ENCODE measurements at places on chromosomes 7 and 10.

GRCh38 chr10:12360461-12360860 is 11.1 kb downstream of the CAMK1D start:
- no peak for DNase-seq

GRCh38 chr10:89525556-89525955 is 9.8 kb downstream of the SLC16A12 start:
- DNase-seq: no peak

GRCh38 chr10:132836248-132836831 is 50.4 kb upstream of the NKX6-2 start:
- DNase-seq: no peak

GRCh38 chr10:124315591-124316270 is 103.0 kb downstream of the OAT start:
- DNase-seq: no peak

- DNase-seq: no peak
Measured at GRCh38 chr7:74372511-74373111, 81.1 kb upstream of the GTF2IRD1 start.

- DNase-seq: no peak
Measured at GRCh38 chr7:30252885-30253795, 31.3 kb upstream of the ZNRF2 start.

GRCh38 chr7:92836489-92836999 is at the start of gene CDK6:
Gene CDK6 (minus strand): TSS chr7:92836573. CDS start chr7:92833323, 3,250 bp downstream.
- DNase-seq: no peak

DNA sequence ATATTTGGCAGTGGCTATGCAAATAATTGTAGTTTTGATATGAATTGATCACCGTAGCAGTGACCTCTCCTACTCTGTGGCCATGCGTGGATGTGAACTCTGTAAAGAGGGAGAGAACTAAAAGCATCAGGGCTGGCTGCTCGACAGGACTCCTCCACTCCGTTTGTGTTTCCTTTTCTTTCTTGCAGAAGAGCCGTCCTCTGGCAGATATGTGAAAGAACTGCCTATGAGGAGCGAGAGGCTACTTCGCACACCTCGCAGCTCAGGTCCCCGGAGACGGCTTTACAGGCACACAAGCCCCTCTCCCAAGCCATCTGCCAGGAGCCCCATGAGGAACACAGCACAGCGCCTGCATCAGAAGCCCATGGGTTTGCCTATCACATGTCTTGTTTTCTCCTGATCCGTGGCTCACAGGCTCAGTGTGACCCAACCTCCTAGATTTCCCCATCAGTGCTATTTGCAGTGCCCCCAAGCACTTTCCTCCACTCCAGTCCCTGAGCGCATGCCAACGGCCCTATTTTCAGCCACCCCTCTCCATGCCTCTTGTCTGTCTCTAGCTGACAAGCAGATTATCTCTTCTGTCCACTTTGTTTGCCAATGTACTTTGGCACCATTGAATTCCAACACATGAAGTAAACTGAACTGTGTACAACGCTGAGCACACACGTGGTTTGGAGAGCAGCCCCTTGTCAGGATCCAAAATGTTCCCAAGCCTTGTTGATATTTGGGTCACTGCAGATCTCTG is 164.3 kb upstream of the AKR1E2 start:
- peak; percentile 94 for DNase-seq

- DNase-seq: peak; percentile 92
Measured at GRCh38 chr10:31318382-31318853, 598 bp upstream of the ZEB1 start.

DNA sequence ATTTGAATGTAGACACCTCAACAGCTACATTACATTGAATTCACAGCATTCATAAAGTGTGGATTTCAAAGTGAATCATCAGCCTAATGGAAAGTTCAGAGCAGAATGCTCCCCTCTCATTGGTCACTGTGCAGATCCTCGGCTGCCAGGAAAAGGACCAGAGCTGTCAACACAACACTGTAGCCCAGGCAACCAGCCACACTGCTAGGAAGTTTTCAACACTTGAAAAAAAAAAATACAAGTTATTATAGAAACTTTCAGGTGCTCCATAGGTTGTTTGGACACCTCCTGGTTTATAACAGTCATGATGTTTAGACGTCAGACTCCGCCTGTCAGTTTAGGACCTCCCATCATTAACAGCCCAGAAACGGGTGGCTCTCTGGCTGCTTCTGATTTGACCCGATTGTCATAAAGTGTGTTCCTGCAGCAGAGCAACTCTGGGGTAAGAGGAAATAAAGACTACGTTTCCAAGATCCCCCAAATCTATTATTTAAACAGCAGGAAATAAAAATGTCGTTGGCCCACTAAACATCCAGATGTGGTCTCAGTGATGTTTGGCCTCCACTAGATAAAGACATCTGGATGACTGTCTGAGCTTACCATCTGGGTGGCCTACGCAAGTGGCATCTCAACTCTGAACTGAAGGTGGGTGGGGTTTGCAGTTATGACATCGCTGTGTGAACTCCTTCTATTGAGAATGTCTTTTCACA is 117.4 kb downstream of the CABCOCO1 start:
- DNase-seq: no peak

DNA sequence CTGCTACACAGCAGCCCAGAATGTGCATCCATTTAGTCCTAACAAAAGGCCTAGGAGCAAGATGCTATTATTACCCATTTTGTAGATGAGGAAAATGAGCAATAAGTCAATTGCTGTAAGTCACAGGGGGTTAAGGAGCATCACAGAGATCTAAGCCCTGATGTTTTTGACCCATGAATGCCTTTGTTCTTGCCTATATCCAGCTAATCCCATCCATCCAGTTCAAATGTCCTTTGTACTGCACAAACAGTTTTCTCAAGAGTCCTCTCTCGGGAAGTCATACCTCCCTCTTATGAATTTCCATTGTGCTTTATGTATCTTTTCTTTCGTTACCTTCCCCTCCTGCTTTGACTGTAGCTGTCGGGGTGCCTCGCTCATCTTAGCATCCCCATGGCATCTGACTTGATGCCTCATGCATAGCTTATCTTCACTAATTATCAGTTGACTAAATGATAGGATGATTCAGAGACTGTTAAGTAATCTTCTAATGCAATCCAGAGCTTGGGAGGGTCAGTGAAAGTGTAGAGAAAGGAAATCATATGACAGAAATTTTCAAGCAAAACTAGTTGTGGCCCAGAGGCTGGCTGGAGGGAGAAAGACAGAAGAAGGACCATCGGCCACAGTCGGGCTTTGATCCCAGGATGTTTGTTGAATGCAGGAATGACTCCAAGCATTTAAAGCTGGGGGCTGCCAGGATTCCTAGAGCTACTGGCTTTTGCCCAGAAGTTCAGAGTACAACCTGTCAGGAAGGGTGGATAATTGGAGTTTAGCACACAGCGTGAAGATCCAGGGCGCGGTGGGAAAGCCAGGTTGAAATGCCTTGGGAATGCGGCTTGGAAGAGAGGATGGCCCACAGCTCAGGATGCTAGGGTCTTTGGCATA is 23.5 kb downstream of the BLVRA start:
- DNase-seq: no peak

DNA sequence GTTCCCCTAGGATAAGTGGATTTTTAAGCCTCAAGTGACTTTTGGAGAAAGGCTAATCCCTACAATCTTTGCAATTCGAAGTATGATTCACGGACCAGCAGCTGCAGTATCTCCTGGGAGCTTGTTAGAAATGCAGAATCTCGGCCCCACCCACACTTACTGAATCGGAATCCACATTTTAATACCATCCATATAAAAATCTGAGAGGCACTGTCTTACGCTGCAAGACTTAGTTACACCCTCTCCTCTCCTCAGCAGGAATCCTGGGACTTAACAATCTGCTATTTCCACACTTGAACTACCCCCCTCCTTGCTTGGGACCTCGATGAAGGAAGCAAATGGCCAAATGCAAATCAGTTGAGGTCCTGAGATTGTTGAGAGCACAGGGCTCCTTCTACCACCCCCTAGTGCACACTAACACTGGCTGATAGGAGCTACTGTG is 21.0 kb downstream of the ITPRIP start:
- no peak for DNase-seq

DNA sequence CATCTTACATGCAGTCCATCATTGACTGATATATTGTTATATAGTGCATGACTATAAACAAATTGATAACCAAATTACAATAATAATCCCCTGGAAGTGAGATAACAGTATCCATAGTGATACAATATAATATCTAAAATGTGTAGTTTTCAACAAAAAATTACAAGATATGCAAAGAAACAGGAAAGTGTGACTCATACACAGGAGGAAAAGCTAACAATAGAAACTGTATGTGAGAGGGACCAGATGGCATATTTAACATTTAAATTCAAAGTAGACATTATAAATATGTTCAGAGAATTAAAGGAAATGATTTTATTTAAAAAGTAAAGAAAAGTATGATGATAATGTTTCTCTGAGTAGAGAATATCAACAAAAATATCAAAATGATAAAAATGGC is 8.0 kb downstream of the OR9A2 start:
- DNase-seq: no peak

GRCh38 chr10:121053151-121053550 is 202.0 kb downstream of the WDR11 start:
- DNase-seq: no peak

DNA sequence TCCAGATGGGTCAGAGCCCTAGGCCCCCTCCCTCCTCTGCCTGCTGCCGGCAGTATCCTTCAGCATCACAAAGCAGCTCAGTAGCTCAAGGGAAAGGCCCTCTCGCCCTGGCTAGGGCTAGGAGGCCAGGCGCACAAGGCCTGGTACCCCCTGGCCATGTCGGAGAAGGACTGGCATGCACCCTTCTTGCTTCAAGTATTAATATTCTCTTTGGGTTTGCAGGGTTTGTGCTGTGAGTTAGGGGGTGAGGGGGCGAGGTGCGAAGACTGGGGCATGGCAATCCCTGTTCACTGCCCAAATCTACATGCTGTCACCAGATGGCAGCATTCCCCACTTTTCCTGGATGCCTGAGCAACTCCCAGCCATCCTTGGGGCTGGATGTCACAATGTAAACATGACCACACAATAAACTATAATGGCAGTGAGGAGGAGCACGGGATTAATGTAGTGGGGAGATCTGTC is 105.2 kb downstream of the NEURL1 start:
- no peak for DNase-seq

GRCh38 chr7:277228-277627 is 12.7 kb upstream of the FOXL3 start:
- no peak for DNase-seq

GRCh38 chr10:6600224-6600987 is 20.3 kb upstream of the PRKCQ start:
- DNase-seq: no peak

- peak; percentile 77 for DNase-seq
Measured at GRCh38 chr10:43922335-43923280, 273.9 kb upstream of the ZNF32 start.

GRCh38 chr7:47361746-47362215 is 220.1 kb downstream of the TNS3 start:
- no peak for DNase-seq

DNA sequence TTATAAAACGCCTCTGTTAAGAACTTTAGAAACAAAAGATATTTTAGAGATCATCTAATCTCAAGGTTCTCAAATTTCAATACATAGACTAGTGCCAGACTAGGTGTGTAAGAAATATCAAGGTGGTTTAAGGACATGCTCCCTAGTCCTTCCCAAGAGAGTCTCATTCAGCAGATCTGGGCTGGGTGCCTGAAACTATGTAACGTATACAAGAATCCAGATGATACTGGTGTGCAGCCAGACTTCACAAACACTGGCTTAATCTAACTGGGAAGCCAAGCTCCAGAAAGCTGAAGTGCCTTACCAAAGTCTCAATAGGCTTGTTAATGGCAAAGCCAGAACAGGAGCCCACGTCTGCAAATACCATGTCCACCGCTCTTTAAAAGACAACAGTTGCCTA is 105.0 kb upstream of the AMPH start:
- DNase-seq: no peak

DNA sequence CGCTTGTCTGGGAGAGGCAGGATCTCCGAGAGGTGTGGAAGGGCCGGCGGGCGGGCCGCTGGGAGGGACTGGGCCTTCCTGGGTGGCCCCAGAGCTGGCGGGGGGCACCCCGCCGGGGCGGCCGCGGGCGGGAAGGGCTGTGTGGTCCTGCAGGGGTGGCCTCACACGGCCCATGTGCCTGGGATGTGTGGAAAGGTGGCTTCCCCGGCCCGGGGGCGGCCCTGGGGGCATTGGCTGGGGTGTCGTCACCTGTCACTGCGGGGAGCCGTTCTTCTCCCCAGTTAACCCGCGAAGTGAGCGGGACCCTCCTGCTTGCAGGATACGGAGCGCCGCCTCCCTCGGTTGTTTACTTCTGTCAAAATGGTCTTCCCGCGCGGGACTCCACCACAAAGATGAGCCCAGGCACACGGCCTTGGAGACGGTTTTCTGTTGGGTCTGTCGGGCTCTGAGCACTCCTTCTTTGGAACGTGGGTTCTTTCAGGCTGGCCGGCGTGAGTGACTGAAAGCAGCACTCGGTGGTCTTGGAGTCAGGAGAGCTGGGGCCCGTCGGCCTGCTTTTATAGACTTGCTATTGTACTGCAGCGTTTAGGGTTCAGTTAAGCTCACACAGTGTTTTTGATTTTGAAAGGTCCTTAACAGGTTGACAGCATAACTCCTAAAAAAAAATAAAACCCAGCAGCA is 700 bp downstream of the SMC3 start:
- no peak for DNase-seq

DNA sequence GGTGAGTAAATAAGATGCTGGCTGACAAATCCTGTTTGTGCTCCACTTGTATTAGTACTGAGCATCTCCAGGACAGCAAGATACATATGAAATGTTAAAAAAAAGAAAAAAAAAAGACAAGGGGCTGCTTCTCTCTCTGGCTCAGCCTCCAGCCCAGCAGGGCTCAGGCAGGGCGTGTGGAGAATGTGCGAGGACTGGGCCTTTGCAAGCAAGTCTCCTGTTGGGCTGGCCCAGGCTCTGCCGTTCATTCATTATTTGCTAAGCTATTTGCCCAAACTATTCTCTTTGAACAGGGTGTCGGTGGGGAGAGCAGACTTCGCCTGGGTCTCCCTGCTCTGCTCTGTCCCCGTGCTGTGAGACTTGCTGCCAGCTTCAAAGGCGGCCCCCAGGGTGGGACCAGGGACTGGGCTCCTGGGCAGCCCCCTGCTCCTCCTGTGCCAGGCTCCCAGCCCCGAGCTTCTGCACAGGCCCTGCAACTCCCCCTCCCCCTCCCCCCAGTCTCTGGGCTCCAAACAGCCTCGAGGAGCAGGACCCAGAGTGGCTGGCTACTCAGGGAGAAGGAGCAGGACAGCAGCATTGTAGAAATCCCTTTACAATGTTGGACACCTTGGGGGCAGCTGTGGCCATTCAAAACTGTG is 25.6 kb upstream of the MGMT start:
- DNase-seq: no peak

GRCh38 chr10:113993489-113993991 is 50.1 kb upstream of the ADRB1 start:
- no peak for DNase-seq

GRCh38 chr10:6473901-6474370 is 106.1 kb downstream of the PRKCQ start:
- no peak for DNase-seq

Measured in esophagus muscularis mucosa (tissue), 4 donors.